ENCODE measurements at places on chromosomes 1 and 21. TPM values are rescaled to one million over a fixed set of nuclear protein-coding genes. Genes with fewer than 3 reads are reported as not detected.
A peak's percentile ranks its signal among the peaks of the same experiment; 100 is the strongest.

- no peaks in the 10 kb centered on the region for H3K4me1 ChIP-seq
- H3K36me3 ChIP-seq = no peaks in the 10 kb centered on the region
- H3K4me3 ChIP-seq = no peak overlapping the region
Measured at GRCh38 chr21:23507501-23507900, 2099.8 kb downstream of the MRPL39 start.

DNA sequence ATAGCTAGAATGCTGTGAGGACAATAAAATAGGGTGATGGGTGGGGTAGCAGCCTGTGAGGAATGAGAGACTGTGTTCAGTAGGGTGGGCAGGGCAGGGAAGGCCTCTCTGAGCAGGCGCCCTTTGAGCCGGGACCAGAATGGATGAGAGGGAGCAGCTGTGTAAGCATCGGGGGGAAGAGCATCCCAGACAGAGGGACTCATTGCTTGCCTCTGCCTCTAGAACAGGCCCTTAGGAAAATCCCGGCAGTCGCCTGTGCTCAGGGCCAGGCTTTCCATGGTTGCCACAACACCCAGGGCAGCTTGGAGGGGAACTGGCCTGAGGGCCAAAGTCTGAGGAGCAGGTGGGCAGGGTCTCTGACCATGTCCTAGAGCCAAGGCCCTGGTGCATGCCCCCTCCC lies 774 bp downstream of the SLC2A7 start:
- no peaks in the 10 kb centered on the region for H3K4me1 ChIP-seq
- H3K27me3 ChIP-seq = no peaks in the 10 kb centered on the region
- H3K36me3 ChIP-seq = no peaks in the 10 kb centered on the region
- DNase-seq = no peak
- no peak overlapping the region for H3K27ac ChIP-seq

DNA sequence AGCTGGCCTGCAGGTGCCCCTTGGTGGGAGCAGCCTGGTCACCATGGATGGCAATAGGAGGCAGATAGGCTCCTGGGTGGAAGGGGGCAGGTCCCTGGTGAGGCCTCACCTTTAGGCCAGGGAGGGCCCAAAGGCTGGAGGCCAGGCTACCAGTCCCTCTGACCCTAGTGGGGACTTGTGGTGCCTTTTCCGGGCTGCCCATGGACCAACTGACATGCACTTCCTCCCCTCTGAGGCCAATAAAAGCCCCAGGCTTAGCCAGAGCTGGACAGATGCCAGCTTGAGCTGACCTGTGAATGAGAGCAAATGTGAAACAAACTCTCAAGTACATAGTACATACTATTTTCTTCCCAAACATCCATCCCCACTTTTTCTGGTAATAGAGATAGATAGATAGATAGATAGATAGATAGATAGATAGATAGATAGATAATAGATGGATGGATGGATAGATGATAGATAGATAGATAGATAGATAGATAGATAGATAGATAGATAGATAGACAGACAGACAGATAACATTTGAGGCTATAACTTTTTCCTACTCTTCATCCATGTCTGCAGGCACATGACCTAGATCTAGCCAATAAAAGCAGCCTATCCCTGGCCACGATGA lies 9.2 kb upstream of the CTTNBP2NL start:
- H3K27me3 ChIP-seq = no peaks in the 10 kb centered on the region
- peaks cover 7% of the 10 kb centered on the region for H3K4me1 ChIP-seq

- H3K4me3 ChIP-seq = peak overlapping the region; percentile 90
- no peaks in the 10 kb centered on the region for H3K36me3 ChIP-seq
- H3K27ac ChIP-seq = no peak overlapping the region
- no peak for DNase-seq
Measured at GRCh38 chr1:15685820-15686219, 1.7 kb downstream of the PLEKHM2 start.

ALX3 gene
- total RNA-seq = not detected

DNA sequence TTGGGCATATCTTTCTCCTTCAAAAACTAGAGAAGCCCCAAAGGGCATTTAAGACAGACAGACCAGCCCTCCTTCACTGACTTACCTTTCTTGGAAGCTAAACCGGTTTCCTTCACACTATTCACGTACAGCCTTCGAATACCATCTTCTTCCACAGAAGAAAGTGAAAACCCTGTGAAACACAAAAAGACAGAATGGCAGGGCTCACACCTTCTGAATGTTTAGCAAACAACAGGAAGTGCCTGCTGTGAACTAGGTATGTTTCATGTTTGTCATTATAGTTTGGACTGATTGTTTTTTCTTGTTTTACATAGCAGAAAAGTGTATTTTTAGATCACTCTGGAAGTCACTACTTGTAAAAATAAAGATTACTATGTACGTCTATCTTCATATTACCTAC lies 148.6 kb upstream of the KRTAP19-8 start:
- H3K4me3 ChIP-seq = no peak overlapping the region
- DNase-seq = no peak
- no peak overlapping the region for H3K27ac ChIP-seq

PLA2G2C gene
- not detected for total RNA-seq

All from pancreas (tissue), 10 donors.